ENCODE measurements at places on chromosomes 3 and 15. TPM values are rescaled to one million over a fixed set of nuclear protein-coding genes. Genes with fewer than 3 reads are reported as not detected.

- H3K27ac ChIP-seq = no peak overlapping the region
- H3K27me3 ChIP-seq = no peaks in the 10 kb centered on the region
- no peaks in the 10 kb centered on the region for H3K36me3 ChIP-seq
- no peak for DNase-seq
- no peaks in the 10 kb centered on the region for H3K4me1 ChIP-seq
These were observed 54.4 kb upstream of the KIF23 start for GRCh38 chr15:69359722-69360121.

DNA sequence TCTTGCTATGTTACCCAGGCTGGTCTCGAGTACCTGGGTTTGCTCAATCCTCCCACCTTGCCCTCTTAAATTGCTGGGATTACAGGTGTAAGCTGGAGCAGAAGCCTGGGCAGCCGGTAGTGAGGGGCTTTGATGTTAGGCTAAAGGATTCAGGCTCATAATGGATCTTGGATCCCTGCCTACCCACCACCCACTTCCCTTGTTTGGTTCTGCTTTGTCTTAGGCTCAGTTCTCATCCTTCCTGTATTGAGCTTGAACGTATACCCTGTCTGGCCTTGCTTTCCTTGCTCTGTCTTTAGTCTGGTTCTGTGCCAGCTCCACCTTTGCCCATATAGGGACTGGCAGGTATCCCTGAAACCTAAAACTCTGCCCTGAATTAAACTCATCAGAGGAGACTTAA lies 1.7 kb downstream of the PPCDC start:
- H3K36me3 ChIP-seq = no peaks in the 10 kb centered on the region

GRCh38 chr3:158105119-158105709 lies 1.0 kb downstream of the SHOX2 start:
- H3K27ac ChIP-seq = no peak overlapping the region
- H3K36me3 ChIP-seq = no peaks in the 10 kb centered on the region
- H3K4me1 ChIP-seq = peaks cover 25% of the 10 kb centered on the region
- H3K27me3 ChIP-seq = peaks cover 18% of the 10 kb centered on the region

DNA sequence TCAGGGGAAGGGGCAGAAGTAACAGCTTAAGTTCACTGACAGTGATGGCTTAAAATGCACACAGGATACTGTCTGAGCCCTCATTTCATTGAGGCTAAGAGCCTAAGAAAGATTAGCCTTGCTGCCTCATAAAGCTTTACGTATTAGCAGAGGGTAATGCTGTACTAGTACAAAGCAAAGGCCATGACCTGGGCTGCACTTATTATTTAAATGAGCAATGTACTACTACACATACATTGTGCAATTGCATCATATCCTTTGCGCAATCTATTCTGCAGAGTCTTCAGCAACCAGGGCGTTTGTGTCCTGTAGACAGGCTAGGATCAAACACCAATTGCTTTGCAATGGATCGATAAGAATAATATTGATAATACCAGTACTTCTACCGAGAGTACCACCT lies 221.8 kb downstream of the TPRG1 start:
- H3K4me1 ChIP-seq = no peaks in the 10 kb centered on the region
- no peak for DNase-seq

DNA sequence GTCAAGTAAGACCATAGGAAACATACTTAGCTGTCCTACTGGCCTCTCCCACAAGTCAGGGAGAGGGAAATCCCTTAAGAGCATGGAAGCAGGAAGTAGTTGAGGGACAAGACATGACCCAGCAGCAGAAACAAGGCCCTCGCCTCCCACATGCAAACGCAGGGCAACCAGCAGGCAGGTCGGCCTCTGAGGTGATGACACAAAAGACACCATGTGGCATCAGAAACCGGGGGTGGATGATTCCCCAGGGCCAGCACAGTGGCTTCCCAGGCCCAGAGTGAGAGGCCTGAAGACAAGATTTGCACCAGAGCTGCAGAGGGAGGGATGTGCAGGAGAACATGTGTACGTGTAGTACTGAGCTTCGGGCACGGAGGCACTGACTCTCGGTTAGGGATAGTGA lies 26.3 kb downstream of the PXYLP1 start:
- H3K4me3 ChIP-seq = no peak overlapping the region
- H3K4me1 ChIP-seq = no peaks in the 10 kb centered on the region
- no peaks in the 10 kb centered on the region for H3K36me3 ChIP-seq
- DNase-seq = no peak
- H3K27me3 ChIP-seq = no peaks in the 10 kb centered on the region

DNA sequence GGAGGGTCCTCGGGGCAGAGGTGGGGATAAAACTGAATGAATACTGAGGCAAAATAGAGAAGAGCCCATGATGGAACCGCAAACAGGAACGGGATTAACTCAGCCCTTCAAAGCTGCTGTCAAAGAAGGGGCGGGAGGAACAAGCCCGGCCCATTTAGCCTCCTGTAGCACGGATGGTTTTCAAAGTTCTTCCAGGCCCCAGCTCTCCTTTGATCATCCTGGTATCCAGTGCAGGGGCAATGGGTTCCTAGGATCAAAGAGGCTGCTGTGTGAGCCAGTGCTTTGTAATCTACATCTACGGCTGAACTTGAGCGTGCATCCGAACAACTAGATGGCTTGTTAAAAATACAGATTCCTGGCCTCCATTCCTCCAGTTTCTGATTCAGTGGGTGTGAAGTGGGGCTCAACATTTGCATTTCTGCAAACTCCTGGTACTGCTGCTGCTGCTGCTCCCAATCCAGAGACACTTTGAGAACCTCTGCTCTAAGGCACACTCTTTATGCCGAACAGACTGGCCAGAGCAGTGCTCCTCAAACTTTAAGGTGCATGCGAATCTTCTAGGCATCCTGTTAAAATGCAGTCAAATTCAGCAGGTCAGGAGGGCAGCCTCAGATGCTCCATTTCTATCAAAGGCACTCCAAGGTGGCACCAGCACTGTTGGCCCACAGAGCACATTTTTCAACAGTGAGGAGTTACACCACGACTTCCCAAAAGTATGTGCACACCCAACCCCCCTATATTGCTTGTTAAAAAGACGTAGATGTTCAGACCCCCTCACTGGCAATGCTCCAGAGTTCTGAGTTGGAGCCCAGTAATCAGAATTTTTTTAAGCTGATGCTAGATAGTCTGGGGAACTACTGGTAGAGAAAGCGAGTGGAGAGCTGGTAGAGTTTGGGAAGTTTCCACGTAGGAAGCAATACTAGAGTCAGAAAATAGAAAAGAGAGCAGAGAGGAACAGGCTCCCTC lies 5.6 kb downstream of the GALNT15 start:
- H3K36me3 ChIP-seq = no peaks in the 10 kb centered on the region
- DNase-seq = no peak
- no peaks in the 10 kb centered on the region for H3K4me1 ChIP-seq
- no peak overlapping the region for H3K4me3 ChIP-seq

- H3K4me3 ChIP-seq = no peak overlapping the region
- H3K27ac ChIP-seq = no peak overlapping the region
These were observed 26.6 kb downstream of the ILDR1 start for GRCh38 chr3:121995161-121996137.

GRCh38 chr3:170790647-170791046 lies 79.3 kb downstream of the RPL22L1 start:
- H3K4me3 ChIP-seq = no peak overlapping the region
- no peaks in the 10 kb centered on the region for H3K4me1 ChIP-seq
- H3K36me3 ChIP-seq = no peaks in the 10 kb centered on the region
- DNase-seq = no peak
- H3K27me3 ChIP-seq = no peaks in the 10 kb centered on the region

NRG4 gene
- 1.7 TPM for total RNA-seq

EPHA6 gene
- total RNA-seq = not detected

CLDN18 gene
- total RNA-seq = not detected

SLC27A2 gene
- 144 TPM for total RNA-seq

SPTBN5 gene
- total RNA-seq = 0.06 TPM

SPRED1 gene
- total RNA-seq = 5.6 TPM

CFAP20DC gene
- 1.6 TPM for total RNA-seq

TMIE gene
- total RNA-seq = 0.31 TPM

Data from right lobe of liver (tissue), 6 donors.